Stimulated activated CD4-positive, alpha-beta T cell treated with anti-CD3 and anti-CD28 coated beads, Interleukin-1b, Interleukin-23, amount 100 ng/mL, for 1 hour (primary cell): ENCODE measurements at places on chromosomes 16 and 17.

DNA sequence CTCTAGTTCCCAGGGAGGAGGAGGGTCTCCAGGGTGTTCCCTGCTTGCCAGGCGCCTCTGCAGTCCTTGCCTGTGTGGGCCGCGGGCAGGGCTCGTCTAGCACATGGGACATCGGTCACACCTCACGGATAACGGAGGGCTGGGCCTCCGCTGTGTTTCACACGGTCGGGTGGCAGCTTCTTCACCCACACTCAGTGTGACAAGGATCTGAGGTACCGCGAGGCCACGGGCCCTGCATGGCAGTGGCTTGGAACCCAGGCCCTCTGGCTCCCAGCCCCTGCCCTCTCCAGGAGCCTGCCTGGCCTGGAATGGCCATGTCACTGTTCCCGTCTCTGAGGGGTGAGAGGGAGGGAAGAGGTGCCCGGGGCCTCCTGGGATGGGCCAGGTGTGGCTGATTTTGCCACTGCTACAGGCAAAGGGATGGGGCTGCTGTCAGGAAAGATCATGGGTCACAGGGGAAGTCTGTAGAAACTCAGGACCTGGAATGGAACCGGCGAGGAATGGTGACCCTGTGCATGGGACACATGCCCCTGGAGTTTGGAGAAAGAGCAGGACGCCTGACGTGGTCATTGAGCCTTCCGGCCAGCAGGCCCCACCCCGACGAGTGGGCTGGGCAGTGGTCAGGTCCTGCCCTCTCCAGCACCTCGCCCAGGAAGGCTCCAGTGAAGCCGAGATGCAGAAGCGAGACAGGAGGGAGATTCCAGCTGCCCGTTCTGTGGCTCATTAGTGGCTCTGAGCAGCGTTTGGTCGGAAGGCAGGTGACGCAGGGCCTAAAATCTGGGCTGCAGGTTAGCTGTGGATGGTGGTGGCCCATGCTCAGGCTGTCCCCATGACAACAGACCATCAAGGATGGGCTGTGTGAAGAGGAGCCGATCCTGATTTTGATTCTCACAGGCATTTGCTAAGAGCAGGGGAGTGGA, 76.5 kb upstream of the GSE1 start:
- no peak for DNase-seq

GRCh38 chr17:40209404-40210093, 9.6 kb upstream of the WIPF2 start:
- DNase-seq, result no peak

DNA sequence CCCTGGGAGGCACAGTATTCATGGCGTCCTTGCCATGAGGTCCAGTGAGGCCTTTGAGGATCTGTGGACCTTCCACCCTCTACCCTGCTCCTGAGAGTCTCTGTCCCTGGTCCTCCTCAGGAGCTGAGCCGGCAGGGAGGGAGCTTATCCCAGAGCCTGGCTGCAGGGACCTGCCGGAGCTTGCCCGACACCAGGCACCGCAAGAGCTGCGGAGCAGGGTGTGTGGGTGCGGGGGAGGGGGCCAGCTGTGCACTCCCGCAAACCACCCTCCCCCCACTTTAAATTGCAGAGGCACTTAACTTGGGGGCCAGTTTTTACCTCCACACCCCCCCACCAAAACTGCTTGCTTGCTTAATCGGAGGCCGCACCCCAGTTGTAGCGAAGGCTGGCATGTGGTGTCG, 609 bp upstream of the ZNF750 start:
- no peak for DNase-seq

DNA sequence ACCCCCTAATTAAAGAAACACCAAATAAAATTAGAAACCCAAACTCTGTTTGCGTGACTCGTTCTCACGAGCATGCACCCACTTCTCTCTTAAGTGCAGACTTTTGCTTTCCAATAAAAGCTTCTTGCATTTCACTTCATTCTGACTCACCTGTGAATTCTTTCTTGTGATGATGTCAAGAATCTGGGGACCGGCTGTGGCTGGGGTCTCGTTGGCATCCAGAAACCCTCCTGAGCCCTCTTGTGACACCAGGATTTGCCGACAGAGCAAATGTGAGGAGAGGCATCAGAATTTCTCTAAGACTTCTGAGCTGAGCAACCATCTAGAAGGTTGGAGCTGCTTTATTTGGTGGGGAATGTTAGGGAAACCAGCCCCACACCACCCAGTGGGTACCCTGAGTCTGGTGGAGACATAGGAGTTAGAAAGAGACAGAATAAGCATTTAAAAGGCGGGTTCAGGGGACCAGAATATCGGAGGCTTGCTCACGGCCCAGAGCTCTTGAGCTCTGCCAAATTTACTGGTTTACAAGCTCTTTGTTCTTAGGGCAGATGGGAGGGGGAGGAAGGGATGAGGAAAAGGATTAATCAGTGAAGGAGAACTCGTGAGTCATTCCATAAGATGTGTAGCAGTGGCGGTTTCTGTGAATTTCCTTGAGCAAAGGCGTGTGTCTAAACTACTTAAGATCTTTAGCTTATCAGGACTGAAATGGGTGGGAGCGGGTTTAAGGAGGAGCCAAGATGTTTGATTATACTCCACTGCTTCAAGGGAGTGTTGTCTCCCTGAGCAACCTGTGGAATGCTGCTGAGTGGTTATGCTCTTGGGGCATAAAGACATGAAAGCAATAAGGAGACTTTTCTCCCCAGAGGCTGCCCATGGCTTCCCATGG, 24.2 kb upstream of the TMC5 start:
- DNase-seq, result no peak

DNA sequence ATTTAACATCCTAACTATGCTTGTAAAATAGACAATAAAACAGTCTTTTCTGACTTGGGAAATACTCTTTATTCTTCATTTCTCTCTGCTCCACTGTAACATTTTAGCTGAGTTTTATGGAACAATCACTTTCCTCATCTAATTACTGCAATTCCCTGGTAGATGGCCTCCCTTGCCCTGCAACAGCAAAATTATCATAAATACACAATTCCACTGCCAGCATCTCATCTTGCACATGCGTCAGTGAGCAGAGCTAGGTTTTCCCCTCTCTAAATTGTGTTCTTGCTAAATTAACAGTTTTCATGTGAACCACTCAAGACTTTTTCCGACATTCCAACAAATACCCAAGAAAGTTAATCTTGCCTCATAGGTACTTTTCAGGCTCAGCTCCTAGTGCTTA, 920.9 kb upstream of the GOT2 start:
- DNase-seq, result no peak

DNA sequence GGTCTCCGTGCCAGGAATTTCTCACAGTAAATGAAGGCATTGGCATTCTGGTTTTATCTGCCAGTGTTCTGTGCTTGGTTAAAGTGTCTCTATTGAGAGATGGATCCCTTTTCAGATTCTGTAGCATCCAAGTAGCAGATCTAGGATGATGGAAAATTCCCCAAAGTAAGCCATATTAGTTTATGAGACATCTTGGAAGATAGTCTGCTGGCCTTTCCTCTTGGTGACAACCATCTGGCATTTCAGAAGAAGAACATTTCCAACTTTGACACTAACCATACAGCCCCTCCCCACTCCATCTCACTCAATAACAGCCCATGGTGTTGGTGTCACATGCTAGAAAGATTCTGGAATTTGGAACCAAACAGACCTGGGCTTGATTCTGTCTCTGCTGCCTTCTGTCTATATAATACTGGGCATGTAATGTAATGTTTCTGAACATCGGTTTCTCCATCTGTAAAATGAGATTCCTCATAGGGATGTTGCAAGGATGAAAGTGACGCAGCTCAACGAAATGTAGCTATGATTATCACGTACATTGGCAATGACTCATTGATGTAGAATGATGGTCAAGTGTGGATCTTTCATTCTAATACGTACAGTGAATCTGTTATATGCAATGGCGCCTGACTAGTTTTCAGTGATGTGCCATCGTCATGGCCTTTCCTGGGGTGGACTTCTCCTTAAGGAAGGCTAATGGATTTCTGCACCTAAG, 32.6 kb upstream of the PIRT start:
- DNase-seq, result no peak

DNA sequence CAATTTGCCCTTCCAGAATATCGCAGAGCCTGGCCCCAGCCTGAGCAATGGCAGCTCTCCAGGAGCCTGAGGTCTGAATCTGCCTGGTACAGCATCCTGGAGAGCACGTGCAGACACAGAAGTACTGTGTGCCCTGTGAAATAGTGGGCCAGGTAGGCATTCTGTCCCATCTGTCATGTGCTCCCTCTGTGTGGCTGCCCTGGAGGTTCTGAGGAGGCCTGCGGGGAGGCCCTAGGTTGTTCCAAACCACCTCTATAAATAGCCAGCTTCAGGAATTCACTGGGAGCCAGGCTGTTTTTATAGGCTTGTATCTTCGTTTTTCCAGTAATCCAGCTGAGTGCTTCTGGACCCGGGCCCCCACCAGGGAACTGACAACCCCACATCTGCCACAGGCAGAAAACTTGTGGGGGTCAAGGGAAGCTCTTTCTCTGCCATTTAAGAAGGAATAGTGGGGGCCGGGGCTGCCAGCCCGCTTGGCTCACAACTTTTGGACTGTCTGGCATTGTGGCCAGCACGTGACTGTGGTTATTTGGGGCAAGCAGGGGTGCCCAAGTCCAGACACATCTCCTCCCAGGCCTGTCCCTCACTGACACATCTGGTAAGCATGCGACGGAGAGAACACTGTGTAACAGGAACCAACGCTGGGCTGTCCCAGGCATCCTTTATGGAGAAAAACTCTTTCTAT, 356.3 kb upstream of the TNRC6C start:
- no peak for DNase-seq
